ENCODE measurements at places on chromosomes 2 and 18.
A peak's percentile ranks its signal among the peaks of the same experiment; 100 is the strongest.

DNA sequence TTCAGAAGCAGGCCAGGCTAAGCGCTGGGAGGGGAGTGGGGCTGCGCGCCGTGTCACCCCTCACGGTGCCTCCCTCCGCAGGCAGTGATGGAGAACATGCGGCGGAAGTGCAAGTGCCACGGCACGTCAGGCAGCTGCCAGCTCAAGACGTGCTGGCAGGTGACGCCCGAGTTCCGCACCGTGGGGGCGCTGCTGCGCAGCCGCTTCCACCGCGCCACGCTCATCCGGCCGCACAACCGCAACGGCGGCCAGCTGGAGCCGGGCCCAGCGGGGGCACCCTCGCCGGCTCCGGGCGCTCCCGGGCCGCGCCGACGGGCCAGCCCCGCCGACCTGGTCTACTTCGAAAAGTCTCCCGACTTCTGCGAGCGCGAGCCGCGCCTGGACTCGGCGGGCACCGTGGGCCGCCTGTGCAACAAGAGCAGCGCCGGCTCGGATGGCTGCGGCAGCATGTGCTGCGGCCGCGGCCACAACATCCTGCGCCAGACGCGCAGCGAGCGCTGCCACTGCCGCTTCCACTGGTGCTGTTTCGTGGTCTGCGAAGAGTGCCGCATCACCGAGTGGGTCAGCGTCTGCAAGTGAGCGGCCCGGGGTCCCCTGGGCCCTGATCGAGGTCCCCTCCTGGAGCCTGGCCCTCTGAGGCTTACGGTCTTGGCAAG is 12.2 kb downstream of the WNT10A start:
- DNase-seq = peak; percentile 71

GRCh38 chr18:6638447-6638846 is 91.1 kb upstream of the ARHGAP28 start:
- DNase-seq = no peak

GRCh38 chr18:73047688-73048087 is 179.9 kb upstream of the NETO1 start:
- no peak for DNase-seq

DNA sequence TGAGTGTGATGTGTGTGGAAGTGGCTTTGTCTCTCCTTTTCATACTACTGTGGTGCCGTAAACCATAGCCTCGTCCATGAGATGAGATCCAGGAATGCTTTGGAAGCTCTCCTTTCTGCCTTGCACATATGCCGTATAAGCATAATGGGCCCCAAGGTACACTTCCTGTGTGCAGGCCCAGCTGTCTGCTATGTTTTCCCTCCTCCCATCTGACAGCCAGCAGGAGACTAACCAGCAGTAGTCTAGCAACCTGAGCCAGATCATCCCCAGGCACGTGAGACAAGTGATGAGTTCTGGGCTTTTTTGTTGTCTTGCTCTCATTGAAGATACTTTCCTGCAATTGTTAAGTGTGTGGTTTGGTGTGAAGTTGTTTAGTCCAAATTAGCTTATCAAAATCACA is 555.5 kb upstream of the LRRTM4 start:
- DNase-seq = no peak

- no peak for DNase-seq
Observed at GRCh38 chr2:171267855-171268629, 107.3 kb upstream of the TLK1 start.

DNA sequence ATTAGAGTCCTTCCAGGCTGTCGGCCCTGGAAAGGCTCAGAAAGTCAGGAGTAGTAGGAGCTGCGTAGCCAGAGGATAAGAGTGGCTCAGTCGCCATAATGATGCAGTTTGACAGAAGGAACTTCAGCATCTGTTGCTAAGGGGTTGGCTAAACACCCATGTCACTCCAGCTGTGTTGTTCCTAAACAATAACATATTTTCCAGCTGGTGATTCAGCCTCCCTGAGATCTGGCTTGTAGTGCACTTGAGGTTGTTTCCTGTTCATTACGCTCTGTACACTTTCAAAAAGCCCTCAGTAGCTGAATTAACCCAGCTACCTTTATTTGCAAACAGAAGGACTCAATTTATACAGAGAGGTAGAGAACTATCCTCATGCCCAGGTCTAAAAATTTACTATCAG is 39.7 kb upstream of the EPAS1 start:
- no peak for DNase-seq

GRCh38 chr18:24790347-24790746 is 329.9 kb downstream of the HRH4 start:
- DNase-seq = no peak

GRCh38 chr2:120577721-120578295 is 157.9 kb upstream of the GLI2 start:
- no peak for DNase-seq

DNA sequence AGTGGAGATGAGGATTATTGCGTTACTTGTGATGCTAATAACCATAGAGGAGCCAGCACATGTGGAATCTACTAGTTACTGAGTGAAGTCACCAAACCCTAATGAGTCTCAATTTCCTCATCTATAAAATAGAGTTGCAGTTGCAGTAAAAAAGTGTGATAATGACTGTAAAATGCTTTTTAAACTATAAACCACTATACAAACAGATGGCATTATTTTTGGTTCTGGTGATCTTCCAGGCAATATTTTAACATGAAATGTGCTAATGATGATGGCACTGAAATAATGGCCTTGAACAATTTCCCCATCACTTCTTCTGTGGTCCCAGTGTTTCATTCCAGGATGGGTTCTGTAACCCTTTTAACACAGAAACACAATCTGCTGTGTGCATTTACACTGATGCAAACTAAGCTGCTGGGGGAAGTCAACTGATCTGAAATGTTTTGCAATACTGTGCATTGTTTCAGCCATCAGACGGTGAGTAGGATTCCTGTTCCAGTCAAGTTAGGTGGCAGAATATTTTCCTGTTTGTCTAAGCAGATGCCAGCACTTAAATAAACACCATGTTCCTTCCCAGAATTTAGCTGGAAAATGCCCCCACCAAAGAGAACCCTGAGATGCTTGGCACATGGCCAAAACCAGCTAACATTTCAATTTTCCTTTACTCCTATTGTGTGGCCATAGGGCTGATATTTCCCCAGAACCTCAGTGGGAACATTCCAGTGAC is 52.6 kb downstream of the TACR1 start:
- DNase-seq = no peak

- DNase-seq = no peak
Observed at GRCh38 chr2:216202626-216203250, 93.6 kb downstream of the XRCC5 start.

DNA sequence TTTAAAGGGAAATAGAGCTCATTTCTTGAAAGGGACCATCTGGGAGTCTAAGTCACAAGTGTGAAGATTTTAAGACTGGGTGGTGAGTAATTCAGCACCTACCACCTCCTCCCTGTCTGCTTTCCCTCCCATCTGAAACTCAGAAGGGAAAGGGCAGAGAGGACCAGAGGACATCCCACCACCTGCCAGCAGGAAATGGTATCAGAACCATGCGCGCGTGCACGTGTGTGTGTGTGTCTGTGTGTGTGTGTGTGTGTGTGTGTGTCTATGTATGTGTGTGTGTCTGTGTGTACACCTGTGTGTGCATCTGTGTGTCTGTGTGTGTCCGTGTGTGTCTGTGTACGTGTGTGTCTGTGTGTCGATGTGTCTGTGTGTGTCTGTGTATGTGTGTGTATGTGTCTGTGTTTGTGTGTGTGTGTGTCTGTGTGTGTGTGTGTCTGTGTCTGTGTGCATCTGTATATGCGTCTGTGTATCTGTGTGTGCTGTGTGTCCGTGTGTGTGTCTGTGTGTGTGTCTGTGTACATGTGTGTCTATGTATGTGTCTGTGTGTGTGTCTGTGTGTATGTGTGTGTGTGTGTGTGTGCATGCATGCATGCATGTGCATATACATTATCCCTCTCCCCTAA is 76.8 kb downstream of the ZFP36L2 start:
- DNase-seq = no peak

DNA sequence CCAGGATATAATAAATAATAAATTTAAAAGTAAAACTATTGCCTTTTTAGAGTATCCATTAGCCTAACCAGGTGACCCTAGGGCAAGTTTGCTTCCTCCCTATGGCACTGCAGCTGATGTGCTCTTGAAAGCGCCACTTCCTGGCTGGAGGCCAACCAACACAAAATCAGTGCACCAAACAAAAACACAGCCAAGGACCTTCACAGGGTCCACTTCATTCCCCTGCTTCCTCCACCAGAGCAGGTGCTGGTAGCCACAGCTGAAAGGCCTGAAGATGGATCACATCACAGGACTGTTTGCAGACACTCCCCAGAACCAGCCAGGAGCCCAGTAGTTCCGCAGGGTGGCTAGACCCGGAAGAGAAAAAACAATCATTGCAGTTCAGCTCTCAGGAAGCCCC is 108.8 kb downstream of the TWIST2 start:
- no peak for DNase-seq

DNA sequence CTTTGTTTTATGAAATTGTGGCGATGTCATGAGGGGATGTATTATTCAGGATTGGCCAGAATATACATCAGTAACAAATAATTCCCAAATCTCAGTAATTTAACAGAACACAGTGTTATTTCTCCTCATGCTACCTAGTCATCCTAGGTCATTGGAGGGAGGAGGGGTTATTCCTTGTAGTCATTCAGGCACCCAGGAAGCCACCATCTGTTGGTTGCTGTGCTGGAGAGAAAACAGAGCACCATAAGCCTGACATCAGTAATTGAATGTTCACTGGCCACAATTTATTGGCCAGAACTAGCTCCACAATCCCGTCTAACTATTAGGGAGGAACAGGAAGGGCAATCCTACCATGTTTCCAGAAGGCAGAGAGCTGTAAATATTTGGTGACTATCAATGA is 303.5 kb upstream of the CELF4 start:
- DNase-seq = no peak

- DNase-seq = no peak
Observed at GRCh38 chr2:160460333-160460731, 33.3 kb downstream of the RBMS1 start.

GRCh38 chr2:45224321-45224992 is 215.2 kb upstream of the SIX2 start:
- DNase-seq = no peak

DNA sequence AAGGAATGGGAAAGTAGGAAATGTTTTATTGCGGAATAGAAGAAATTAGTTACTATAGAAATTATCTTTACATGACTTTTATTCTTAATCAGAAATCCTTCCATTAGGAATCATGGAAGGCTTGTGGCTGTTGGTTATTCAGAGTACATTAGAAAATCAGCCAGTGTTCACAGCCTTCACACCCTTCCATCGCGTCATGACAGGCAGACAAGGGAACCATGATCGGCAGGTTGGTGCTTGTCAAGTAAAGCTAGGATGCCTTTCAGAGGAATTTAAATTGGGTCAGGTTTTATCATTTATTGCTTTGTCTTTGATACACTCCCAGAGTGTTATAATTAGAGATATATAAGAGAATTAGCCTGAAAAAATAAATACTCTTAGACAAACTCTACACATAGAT is 400.6 kb downstream of the THSD7B start:
- DNase-seq = no peak

- no peak for DNase-seq
Observed at GRCh38 chr2:96336873-96337272, 1.3 kb downstream of the NCAPH start.

DNA sequence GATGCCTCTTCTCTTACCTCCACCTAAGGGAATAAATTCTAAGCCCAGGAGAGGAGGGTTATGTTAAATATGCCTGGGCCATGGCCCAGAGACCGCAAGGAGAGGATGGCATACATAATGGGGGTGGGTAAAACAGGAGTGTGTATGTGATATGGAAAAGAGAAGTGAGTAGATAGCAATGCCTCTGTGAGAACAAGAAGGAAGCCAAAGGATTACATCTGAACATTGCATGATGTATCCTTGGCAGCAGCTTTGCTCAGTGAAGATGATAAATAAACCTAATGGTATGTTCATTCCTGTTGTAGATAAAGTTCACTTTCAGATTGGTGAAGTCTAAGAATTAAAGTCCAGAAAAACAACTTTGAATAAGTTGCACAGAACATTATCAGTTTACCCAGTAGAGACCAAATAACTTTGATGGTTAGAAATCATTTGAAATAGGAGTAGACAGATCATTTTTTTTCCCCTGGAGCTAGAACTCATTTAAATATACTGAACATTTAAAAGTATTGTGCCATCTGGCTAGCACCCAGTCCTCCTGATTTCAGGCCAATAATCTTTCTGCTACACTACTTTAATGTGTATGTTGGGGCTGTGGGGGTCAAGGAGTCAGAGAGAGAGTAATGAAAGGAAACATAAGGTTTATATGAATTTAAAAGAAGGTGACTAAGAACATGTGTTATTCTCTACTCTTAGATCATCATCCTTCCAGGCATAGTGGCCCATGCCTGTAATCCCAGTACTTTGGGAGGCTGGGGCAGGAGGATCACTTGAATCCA is 231.7 kb downstream of the PARD3B start:
- no peak for DNase-seq

DNA sequence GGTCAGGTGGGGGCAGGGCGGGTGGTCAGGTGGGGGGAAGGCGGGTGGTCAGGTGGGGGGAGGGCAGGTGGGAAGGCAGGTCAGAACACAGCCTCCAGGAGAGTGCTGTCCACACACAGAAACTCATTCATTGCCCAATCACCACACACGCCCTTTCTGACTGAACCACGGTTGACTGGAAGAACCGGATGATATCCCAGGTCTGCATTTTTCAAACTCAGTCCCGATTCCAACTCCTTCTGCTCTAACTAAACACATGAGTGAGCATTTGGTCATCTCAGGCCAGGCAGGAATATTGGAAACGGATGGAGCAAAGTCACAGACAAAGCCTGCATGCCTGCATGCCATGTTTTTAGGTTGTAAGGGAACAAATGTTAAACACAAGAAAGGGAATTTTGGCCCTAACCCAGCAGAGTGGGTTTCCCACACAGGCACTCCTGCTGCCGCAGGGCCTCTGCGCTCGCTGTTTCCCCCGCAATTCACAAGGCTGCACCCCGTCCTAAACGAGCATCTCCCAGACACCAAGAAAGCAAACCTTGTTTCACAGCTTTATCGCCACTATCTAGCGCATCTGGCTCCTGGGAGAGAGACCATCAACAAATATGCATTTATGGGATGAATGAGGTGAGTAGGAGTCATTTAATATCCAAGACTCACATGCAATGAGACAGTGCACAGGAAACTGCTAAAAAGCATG is 100.1 kb downstream of the ZNF516 start:
- DNase-seq = no peak

GRCh38 chr18:79574938-79575525 is 104.6 kb upstream of the CTDP1 start:
- DNase-seq = no peak

GRCh38 chr2:148814143-148814859 is 60.7 kb upstream of the KIF5C start:
- DNase-seq = no peak

DNA sequence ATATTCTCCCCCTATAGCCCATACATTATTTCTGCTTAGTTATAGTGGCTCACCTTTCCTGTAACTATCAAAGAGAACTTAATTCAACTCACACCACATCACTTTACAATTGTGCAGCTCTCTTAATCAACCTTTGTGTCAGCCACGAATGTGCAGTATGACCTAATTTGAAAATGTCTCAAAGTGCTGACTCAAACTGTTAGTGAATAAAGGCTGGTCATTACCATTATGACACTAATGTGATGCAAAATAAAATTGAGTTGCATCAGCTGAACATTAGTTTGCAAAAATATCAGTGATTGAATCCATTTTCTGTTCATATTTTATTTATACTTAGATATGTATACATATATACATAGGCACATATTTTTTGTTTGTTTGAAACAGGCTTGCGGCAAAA is 251.8 kb downstream of the MEIS1 start:
- no peak for DNase-seq

GRCh38 chr2:105502625-105503334 is 103.9 kb upstream of the FHL2 start:
- DNase-seq = no peak

- DNase-seq = no peak
Observed at GRCh38 chr2:96144481-96145035, 682 bp downstream of the DUSP2 start.
